ENCODE measurements at places on chromosomes 6 and 20. TPM values are rescaled to one million over a fixed set of nuclear protein-coding genes. Genes with fewer than 3 reads are reported as not detected.

Gene TMEM244
- 1.0 TPM for total RNA-seq

Gene PHIP
- 34.3 TPM for total RNA-seq

Gene CST2
- total RNA-seq: not detected

Gene SAPCD1
- 13.1 TPM for total RNA-seq

Gene FAM50B
- total RNA-seq: 8.2 TPM

Gene PPT2
- 19.2 TPM for total RNA-seq

DNA sequence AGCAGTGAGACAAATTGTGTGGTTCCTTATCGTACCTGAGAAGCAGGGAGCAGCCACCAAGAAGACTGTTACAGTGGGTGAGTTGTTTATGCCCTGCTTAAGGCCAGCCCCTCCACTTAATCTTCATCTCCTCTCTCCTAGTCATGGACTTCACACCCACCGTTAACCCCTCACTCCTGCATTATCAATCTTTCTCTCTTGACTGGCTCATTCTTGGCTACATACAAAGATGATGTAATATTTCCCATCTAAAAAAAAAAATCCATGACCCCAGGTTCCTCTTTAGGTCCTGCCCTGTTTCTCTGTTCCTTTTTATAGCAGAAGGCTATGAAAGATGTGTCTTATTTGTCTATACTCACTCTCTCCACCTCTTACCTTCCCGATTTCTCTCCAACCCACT is 72.4 kb downstream of the SHLD1 start:
- H3K4me3 ChIP-seq: no peak overlapping the region
- DNase-seq: no peak
- H3K4me1 ChIP-seq: peaks cover 14% of the 10 kb centered on the region
- H3K27me3 ChIP-seq: no peaks in the 10 kb centered on the region
- H3K27ac ChIP-seq: no peak overlapping the region
- H3K36me3 ChIP-seq: peaks cover 4% of the 10 kb centered on the region

- no peaks in the 10 kb centered on the region for H3K4me1 ChIP-seq
- no peaks in the 10 kb centered on the region for H3K27me3 ChIP-seq
- DNase-seq: peak; percentile 46
- H3K27ac ChIP-seq: no peak overlapping the region
- no peak overlapping the region for H3K4me3 ChIP-seq
These were observed 864.2 kb downstream of the KIF16B start for GRCh38 chr20:15708984-15709598.

DNA sequence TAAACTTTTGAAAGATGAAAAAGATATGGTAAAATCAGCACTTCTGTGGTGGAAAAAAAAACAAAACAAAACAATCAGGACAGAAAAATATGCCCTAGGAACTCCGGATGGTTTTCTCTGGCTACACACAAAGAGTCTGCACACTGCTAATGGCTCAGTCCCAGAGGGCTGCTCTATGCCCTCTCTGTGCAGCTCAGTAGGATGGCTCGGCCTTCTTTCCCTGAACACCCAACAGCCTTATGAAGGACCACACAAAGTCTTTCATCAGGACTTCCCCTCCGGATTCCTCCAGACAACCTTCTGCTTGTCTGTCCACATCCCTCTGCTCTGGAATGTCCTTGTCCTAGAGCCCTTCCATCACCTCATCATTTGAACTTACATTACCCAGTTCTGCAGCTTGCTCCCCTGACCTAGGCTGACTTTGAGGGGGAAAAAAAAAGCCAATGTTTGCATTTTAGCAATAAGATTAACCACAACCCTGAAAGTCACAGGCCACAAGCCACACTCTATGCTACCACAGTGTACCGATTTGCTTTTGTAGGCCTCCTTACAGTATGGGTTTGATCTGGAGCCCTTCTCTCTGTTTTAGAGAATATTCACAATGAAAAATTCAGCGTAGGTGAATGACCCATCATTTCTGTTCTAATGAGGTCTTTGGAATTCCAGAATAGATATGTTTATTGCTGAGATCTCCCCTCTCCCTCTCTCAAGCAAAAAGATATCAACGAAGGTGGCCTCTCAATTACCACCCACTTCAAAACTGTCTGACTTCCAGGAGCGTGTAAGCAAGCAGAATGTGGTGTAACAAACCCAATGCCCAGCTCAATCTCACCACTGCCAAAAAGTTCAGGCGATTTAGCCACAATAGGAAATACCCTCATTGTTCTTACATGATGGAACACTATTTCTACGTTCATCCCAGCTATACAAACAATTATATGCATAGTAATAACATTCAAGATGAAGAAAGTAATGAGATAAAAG is 164.0 kb downstream of the GMDS start:
- peak overlapping the region; percentile 23 for H3K27ac ChIP-seq
- peak overlapping the region; percentile 43 for H3K4me3 ChIP-seq
- peaks cover 24% of the 10 kb centered on the region for H3K4me1 ChIP-seq
- H3K27me3 ChIP-seq: peaks cover 8% of the 10 kb centered on the region

DNA sequence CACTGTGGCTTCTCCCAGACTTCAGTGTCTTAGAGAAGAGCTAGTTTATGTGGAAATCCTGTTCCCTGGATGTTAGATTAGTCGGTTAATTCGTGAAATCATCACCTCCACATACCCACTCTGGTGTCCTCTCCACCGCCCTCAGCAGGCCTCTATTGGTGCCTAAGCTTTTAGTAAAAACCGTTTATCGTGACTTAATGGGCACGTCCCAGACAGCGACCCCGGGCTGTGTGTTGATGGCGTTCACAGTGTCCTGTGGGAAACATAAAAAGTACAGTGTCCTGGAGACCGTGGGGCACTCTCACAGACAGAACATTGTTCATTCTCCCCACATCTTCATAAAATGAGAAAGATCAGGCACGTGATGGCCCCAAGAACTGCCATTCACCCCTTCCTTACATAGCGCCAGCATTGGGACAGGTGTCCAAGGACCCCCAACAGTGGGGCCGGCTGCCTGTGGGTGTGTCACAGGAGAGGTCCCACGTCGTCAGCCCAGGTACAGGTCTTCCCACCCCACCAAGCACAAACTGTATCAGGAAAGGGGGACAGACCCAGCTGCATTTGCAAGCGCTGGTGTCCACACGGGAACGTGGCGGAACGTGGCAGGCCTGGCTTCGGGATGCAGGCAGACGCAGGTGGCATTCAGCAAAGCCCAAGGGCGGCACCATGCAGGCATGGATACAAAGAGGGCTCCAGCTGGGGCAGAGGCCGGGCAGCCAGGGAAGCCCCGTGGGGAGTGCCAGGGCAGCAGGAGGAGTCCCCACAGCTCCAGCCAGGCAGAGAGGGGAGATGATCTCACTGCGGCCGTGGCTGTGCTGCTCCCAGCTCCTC is 237.7 kb downstream of the DLL1 start:
- H3K27ac ChIP-seq: no peak overlapping the region
- peak; percentile 16 for DNase-seq
- H3K4me1 ChIP-seq: no peaks in the 10 kb centered on the region
- H3K4me3 ChIP-seq: no peak overlapping the region
- no peaks in the 10 kb centered on the region for H3K36me3 ChIP-seq

DNA sequence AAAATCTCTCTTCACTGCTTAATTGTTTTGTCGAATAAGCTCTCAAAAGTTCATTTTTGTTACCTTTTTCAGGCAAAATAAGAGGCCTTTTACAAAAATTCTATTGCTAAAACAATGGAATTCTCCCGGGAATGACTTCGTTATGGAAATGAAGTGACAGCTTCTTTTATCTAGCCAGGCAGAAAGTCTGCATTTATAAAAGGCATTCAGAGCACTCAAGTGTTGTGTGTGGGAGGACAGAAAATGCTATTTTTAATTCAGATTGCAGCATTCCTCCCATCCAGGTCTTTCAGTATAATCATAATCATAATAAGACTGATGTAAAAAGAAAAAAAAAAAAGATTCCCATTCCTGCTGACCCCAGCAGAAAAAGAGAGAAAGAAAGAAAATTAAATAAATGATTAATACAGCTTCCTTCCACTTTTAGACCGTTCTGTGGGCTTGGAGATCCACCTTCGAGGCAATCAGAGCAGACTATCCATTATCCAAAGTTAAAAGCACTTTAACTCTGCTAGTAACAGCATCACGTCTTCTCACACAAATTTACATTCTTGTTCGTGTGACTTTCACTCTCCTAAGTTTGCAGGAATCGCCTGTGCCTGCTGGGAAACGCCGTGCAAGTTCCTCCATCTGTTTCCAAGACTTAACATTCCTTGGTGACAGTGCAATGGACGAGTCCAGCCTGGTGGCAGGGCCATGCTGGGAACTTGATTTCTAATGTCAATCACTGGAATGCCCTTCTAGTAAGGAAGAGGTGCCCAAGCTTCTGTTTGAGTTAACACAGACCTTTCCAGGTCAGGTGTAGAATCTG is 258.8 kb downstream of the GMPR start:
- no peaks in the 10 kb centered on the region for H3K27me3 ChIP-seq
- DNase-seq: no peak
- no peak overlapping the region for H3K27ac ChIP-seq
- H3K4me3 ChIP-seq: no peak overlapping the region
- peaks cover 22% of the 10 kb centered on the region for H3K36me3 ChIP-seq
- peaks cover 26% of the 10 kb centered on the region for H3K4me1 ChIP-seq

DNA sequence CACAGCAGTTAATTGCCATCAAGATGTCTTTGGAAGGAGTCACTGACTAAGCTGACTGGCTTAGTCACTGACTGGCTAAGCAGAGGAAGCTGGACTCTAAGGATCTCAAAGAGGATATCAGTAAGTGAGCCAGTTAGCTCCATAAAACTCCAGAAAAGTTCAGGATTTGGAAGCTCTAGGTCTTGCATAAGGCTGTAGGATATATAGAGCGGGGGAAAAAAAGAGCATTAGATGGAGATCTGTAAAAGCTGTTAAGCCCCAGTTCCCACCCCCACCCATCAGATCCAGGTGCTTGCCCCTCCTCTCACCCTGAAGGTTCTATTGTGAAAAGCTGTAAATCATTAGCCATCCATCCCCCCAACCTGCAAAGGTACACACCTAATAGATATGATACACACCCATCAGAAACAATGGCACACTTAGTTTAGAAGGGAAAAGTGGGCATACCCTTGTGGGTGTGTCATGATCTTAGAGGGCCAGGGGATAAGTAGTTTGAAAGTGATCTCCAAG is 32.2 kb downstream of the CARMIL1 start:
- no peaks in the 10 kb centered on the region for H3K27me3 ChIP-seq
- H3K4me3 ChIP-seq: no peak overlapping the region
- no peak overlapping the region for H3K27ac ChIP-seq
- peaks cover 3% of the 10 kb centered on the region for H3K36me3 ChIP-seq

- no peak overlapping the region for H3K27ac ChIP-seq
- H3K27me3 ChIP-seq: peaks cover 8% of the 10 kb centered on the region
- H3K36me3 ChIP-seq: no peaks in the 10 kb centered on the region
- H3K4me3 ChIP-seq: no peak overlapping the region
- peaks cover 2% of the 10 kb centered on the region for H3K4me1 ChIP-seq
- no peak for DNase-seq
These were observed 79.7 kb upstream of the AFDN start for GRCh38 chr6:167746975-167747374.

DNA sequence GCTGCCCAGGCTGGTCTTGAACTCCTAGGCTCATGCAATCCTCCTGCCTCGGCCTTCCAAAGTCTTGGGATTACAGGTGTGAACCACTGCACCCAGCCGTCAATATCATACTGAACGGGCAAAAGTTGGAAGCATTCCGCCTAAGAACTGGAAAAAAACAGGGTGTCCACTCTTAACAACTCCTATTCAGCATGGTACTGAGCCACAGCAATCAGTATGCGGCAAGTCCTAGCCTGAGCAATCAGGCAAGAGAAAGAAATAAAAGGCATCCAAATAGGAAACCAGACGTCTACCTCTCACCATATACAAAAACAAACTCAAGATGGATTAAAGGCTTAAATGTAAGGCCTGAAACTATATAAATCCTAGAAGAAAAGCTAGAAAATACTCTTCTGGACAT is 83.1 kb downstream of the FKBP5 start:
- H3K4me3 ChIP-seq: no peak overlapping the region
- H3K36me3 ChIP-seq: peaks cover 40% of the 10 kb centered on the region
- H3K27ac ChIP-seq: peak overlapping the region; percentile 40
- H3K4me1 ChIP-seq: peaks cover 38% of the 10 kb centered on the region
- no peaks in the 10 kb centered on the region for H3K27me3 ChIP-seq
- no peak for DNase-seq

GRCh38 chr6:6131492-6132109 is 124.9 kb upstream of the NRN1 start:
- H3K36me3 ChIP-seq: no peaks in the 10 kb centered on the region
- no peaks in the 10 kb centered on the region for H3K4me1 ChIP-seq
- no peak overlapping the region for H3K27ac ChIP-seq
- no peak for DNase-seq

GRCh38 chr20:10524643-10525042 is 89.5 kb downstream of the SLX4IP start:
- DNase-seq: no peak
- H3K4me3 ChIP-seq: no peak overlapping the region
- H3K4me1 ChIP-seq: peaks cover 16% of the 10 kb centered on the region
- no peaks in the 10 kb centered on the region for H3K27me3 ChIP-seq
- peaks cover 12% of the 10 kb centered on the region for H3K36me3 ChIP-seq

- no peak overlapping the region for H3K4me3 ChIP-seq
- H3K4me1 ChIP-seq: no peaks in the 10 kb centered on the region
- H3K27ac ChIP-seq: no peak overlapping the region
- no peak for DNase-seq
- H3K27me3 ChIP-seq: no peaks in the 10 kb centered on the region
These were observed 56.4 kb downstream of the LYRM4 start for GRCh38 chr6:5204376-5204775.

DNA sequence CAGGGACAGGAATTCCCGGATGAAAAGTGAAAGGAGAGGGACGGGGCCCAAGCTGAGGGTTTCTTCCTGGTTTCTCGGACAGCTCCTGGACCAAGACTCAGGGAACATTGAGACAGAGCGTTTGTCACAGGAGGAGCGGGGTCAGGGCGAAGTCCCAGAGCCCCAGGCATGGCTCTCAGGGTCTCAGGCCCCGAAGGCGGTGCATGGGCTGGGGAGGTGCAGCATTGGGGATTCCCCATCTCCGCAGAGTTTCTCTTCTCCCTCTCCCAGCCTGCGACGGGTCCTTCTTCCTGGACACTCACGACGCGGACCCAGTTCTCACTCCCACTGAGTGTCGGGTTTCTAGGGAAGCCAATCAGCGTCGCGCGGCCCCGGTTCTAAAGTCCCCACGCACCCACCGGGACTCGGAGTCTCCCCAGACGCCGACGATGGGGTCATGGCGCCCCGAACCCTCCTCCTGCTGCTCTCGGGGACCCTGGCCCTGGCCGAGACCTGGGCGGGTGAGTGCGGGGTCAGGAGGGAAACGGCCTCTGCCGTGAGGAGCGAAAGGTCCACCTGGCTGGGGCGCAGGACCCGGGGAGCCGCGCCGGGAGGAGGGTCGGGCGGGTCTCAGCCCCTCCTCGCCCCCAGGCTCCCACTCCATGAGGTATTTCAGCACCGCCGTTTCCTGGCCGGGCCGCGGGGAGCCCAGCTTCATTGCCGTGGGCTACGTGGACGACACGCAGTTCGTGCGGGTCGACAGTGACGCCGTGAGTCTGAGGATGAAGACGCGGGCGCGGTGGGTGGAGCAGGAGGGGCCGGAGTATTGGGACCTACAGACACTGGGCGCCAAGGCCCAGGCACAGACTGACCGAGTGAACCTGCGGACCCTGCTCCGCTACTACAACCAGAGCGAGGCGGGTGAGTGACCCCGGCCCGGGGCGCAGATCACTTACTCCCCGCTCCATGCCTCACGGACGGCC is 54.6 kb upstream of the POLR1H start:
- peaks cover 54% of the 10 kb centered on the region for H3K27me3 ChIP-seq
- no peaks in the 10 kb centered on the region for H3K36me3 ChIP-seq
- H3K4me1 ChIP-seq: peaks cover 4% of the 10 kb centered on the region
- peak overlapping the region; percentile 60 for H3K4me3 ChIP-seq
- no peak overlapping the region for H3K27ac ChIP-seq

- no peak for DNase-seq
- no peak overlapping the region for H3K27ac ChIP-seq
- no peak overlapping the region for H3K4me3 ChIP-seq
- H3K27me3 ChIP-seq: peaks cover 3% of the 10 kb centered on the region
- peaks cover 2% of the 10 kb centered on the region for H3K36me3 ChIP-seq
These were observed 361.0 kb downstream of the CD83 start for GRCh38 chr6:14478381-14479225.
